ENCODE measurements at places on chromosomes 2 and 18.

DNA sequence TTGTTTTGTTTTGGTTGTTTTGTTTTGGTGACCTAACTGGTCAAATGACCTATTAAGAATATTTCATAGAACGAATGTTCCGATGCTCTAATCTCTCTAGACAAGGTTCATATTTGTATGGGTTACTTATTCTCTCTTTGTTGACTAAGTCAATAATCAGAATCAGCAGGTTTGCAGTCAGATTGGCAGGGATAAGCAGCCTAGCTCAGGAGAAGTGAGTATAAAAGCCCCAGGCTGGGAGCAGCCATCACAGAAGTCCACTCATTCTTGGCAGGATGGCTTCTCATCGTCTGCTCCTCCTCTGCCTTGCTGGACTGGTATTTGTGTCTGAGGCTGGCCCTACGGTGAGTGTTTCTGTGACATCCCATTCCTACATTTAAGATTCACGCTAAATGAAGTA lies at the start of gene TTR:
Gene TTR (plus strand): TSS at position 250 of the 400 bp plus-strand sequence. CDS start 26 bp downstream, at position 276.
- no peak for DNase-seq

DNA sequence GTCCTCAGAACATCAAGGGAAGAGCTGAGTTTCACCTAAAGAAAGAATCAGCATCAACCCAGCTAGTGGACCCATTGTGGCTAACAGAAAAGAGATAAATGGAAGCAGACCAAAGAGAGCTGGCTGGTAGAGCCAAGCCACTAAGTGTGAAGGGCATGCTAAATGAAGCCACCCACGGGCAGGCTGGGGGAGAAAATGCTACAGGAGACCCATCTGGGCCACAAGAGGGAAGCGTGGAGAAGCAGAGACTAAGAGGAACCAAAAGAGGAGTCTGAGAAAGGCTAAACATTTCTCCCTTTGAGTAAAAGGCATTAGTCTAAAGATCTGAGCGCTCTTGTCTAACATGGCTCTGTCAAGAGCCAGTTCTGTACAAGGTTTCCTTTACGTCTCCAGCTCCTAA lies 15.8 kb downstream of the CWC22 start:
- DNase-seq = no peak

- DNase-seq = no peak
Observed at GRCh38 chr2:151975460-151976414, 123.1 kb downstream of the CACNB4 start.

- DNase-seq = no peak
Observed at GRCh38 chr2:36516136-36516870, 81.7 kb downstream of the FEZ2 start.

DNA sequence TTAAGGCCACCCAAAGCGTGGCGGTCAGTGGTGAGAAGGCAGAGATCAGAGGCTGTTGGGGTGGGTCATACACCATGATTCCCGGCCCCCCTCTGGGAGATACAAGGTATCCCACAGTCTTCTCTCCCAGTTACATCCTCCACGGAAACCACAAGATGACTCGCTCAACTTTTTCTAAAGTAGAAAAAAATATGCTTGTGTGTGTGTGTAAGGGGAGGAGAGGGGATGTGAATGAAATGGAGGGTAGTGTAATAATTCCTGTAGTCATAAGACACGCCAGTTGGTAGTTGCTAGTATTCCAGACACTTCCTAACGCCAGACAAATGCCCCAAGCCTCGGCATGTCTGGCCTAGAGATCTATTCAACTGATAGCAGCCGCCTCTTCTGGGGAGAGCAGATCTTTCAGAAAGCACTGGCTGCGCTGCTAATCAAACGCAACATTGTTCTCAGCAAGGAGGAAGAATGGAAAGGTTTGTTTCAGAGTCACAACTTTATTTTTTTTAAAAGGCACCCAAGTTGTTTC lies 143.5 kb downstream of the TGIF1 start:
- no peak for DNase-seq

DNA sequence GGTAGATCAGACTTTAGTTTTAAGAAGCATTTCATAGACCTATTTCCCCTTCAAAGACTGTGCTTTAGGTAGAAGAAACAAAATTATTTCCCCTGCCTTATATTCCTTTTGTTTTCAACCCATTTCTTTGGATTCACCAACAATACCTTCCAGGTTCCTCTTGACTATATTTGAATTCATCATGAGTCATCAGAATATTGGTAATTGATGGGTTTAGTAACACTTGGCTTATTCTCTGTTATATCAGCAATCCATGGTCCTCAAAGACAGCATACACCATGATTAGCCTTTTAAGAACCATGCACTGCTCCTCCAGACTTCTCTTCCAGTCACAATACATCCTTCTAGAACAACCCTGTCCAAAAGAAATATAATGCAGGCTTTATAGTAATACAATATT lies 83.0 kb upstream of the NOSTRIN start:
- DNase-seq = no peak

DNA sequence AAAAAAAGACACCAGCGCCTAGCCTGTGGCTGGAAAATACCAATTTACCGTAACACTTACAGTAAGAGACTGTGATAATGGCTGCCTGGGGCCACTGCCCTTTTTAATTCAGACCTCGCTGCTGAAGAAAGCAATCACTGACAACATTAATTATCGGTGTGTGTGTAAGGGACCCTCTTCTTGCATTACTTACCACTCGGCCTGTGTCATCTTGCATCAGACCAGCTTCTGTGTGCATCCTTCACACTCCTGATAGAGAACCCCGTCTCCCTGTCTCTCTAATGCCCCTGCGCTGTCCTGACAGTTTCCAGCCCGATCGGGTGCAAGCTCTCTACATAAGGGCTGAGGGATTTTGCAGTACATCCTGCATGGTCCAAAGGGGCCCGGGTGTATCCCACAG lies 124.4 kb downstream of the ZNF516 start:
- no peak for DNase-seq

DNA sequence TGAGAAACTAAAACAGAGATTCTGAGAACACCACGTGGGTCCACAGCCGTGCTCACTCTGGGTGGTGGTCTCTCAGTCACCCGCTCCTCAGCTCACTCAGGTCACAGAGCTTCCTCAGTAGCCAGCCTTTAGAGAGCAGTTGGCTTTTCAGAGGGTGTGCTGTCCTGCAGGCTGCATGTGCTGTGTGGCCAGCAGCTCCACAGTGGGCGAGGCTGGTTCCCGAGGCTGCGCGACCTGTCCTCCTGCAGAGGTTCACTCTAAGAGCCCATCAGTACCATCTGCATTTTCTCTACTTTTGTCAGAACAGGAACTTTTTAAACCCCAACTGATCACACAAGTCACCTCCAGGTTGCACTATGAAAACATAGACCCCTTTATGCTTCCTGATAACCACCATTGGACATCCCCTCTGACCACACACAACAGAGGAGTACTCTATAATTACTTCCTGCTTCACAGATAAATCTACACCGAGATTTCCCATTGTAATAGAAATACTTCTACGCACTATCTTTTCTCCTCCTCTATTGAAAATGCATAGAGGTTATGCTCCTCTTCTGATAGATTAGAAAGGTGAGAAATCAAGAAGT lies 93.1 kb downstream of the GYPC start:
- DNase-seq = no peak

DNA sequence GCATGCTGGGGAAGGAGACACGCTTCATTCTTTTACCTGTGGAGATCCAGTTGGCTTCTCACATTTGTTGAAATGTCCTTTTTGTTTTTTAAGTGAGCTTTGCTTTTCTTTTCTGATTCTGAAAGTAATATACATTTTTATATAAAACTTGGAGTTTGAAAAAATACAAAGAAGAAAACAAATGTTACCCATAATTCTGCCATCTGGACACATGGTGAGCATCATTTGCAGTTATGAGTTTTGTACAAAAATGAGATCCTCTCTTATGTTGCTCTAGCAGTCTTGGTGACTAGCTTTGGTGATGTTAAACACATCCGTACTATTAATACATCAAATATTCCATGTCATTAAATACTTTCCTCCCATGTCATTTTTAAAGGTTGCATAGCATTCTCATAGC lies 101.1 kb upstream of the OTOS start:
- DNase-seq = no peak

- DNase-seq = no peak
Observed at GRCh38 chr2:180669016-180669415, 311.4 kb upstream of the UBE2E3 start.

DNA sequence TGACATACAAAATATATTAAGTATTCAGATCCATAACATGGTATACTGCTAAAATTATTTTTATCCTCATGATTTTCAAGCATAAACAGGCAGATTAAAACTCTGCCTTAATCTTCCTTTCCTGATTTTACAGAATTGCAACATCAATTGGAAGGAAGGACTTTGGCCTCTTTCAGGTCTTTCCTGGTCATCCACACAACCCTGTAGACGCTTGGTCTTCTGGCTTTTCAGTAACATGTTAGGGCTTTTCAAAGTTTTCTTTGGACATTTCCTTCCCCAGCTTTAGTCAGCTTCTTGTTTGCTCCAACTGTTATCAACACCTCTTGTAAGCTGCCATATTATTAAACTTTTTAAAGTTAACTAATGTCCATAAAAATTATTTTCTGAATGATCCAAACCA lies 1364.9 kb upstream of the NRXN1 start:
- no peak for DNase-seq

DNA sequence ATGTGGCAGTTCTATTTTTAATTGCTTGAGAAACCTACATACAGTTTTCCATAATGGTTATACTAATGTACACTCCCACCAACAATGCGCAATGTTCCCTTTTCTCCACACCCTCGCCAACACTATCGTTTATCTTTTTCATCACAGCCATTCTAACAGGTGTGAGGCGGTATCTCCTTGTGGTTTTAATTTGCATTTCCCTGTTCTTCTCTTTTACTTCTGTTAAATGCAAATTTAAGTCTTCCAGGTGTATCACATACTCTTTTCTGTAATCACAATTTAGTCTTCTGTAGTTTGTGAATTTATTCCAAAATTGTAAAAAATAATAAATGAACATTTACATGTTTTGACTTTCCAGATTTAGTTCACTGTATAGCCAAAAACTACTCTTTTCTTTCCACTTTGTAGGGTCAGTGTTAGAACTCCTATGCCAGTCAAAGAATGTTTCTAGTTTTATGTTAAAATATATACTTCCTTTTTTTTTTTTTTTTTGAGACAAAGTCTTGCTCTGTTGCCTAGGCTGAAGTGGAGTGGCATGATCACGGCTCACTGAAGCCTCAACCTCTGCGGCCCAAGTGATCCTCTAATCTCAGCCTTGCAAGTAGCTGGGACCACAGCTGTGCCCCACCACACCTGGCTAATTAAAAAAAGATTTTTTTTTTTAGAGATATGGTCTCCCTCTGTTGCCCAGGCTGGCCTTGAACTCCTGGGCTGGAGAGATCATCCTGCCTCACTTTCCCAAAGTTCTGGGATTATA lies 15.4 kb upstream of the ACYP2 start:
- peak; percentile 67 for DNase-seq

DNA sequence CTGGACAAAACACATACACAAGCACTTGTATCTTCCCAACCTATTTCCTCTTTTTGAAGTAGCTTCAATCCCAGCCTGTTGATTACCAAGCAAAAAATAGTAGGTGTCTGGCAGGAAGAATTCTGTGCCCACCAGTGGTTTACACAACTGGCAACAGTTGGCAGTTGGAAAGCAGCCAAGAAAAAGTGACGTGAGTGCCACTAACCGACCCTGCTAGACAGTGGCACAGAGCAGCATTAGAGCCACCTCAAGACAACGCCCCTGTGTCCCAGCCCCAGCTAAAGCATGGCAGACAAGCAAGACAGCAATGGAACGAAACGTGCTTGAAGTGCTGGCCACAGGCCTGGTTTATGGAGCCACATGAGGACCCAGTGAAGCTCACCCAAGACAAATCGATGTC lies 379.6 kb downstream of the FBXO15 start:
- DNase-seq = no peak

GRCh38 chr2:212727751-212728150 lies 189.1 kb upstream of the ERBB4 start:
- DNase-seq = no peak

GRCh38 chr18:22228976-22229375 lies 59.6 kb downstream of the GATA6 start:
- no peak for DNase-seq

DNA sequence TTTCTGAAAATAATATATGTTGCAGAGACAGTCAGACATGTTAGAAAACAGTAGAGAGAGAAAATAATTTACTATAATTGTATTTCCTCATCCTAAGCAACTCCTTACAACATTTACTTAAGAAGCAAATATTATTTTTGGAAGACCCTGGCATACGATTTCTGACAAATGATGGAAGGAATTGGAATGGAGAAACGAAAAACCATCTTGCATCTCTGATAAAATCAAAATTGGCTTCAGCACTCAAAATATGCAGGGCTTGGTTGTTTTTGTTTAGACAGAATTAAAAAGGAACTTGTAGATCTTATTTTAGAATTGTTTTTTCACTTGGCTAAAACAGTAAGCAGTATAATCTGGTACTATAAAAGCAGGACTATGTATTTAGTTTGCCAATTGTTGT lies 88.1 kb downstream of the NRXN1 start:
- DNase-seq = no peak

- no peak for DNase-seq
Observed at GRCh38 chr2:33457556-33458247, 18.7 kb upstream of the RASGRP3 start.

- DNase-seq = no peak
Observed at GRCh38 chr2:241225983-241226382, 37.5 kb downstream of the ANO7 start.

DNA sequence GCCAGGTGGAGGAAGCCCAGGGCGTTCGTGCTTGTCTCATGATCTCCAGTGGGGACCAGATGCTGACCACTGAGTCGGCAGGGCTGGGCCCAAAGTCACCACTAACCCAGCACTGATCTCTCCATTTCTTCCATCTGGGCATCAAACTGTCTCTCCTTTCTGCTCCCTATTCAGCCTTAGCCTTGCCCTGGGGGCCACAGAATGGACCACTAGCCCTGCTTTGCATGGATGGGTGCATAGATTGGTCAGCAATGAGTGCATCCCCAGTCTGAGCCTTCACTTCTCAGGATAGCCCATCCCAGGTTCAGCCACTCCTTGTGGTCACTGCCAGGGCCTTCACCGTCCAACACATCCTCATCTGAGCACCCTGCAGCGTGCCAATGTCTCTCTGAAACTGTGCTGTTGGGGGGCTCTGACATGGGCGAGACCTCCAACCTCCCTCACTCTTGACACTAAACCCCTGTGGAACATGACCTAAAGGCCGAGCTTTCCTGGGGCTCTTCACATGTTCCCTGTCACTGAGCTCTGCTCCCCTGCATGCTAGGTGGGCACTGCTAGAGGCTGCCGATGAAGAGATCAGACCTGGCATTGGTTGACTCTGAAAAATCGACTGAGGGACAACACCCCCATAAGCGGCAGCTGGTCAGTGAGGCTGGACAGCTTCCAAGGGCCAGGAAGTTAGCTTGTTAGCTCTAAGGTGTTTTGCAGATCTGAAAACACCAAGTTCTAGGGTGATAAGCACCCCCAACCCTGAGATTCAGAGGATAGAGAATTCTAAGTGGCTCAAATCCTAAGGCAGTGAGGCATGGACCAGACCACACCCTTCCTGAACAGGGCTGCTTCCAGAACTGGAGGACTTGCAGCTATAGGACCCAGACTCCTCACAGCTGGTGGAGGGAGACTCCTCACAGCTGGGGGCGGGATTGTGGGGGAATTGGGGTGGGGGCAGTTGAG lies 61.7 kb downstream of the HS1BP3 start:
- peak; percentile 11 for DNase-seq
